ENCODE measurements at places on chromosomes 13 and 19.

DNA sequence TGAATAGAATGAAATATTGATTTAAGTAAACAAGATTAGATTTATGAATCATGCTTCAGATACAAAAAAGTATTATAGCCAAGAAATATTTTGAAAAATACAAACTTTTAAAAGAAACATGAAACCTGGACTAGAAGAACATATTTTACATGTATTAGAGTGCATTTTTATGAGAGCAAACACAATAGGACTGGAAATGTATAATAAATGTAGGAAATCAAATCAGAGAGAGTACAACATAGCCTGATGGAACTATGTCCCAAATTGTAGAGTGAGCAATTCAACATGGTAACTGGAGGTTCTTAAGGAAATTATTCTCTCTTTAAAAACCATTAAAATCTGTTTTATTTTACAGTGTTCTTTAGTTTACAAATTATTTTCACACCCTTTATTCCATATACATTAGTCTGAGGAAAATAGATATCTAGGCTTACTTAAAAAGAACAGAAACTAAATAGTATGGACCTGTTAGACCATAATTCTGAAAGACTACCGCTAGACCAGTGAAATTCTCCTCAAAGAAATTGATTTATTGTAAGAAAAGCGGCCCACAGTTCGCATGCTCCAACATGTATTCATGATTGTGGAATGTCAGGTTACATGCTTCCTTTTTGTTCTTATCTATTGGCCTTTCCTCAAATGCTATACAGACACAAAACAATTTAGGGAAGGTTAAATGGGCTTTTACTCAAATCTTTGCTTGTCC lies 1526.5 kb upstream of the SLC10A2 start:
- no peak for DNase-seq

GRCh38 chr13:58876473-58876872 lies 1244.9 kb downstream of the PCDH17 start:
- DNase-seq = no peak

GRCh38 chr19:28420811-28421550 lies 792.0 kb downstream of the UQCRFS1 start:
- DNase-seq = no peak

DNA sequence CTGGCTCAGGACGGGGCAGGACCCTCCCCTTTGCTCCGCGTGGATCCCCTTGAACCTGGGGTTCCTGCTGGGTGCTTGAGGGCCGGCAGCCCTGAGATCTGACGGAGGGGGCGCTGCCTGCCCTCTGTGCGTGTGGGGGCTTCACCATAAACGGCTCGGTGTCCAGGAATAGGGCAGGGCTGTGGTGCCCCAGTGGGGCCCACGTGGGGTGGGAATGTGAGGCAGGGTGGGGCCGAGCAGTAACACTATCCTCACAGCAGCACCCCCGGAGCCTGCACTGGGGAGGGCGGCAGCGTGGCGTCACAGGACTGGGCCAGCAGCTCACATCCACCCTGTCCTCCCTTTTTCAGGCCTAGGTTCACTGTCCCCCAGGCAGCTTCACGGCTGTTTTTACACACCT lies 38.0 kb downstream of the GAS6 start:
- no peak for DNase-seq

GRCh38 chr13:82224806-82225205 lies 1657.5 kb downstream of the SLITRK1 start:
- no peak for DNase-seq

DNA sequence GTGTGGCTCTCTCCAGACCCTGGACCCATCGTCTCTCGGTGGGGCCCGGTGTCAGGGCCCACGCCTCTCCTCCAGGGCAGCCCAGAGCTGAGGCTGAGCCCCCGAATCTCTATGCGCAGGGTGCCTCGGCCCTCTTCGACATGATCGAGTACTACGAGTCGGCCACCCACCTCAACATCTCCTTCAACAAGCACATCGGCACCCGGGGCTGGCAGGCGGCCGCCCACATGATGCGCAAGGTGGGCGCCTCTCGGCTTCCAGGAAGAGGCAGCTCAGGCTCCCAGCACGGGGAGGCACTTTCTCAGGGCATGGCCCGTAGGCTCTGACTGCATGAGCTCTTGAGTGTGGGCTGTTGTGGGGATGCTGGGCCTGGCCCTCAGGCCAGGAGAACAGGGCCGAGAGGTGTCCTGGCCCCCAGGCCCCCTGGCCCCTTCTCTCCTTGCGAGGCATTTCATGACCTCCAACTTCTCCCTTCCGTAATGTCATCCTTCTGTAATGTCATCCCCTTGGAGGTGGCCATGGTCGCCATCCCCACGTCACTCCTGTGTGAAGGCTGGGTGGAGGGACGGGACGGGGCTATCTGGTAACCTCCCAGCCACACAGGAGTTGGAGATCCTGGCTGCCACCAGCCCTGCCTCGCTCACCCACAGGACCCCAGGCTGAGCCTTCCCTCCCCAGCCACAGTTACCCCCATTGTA lies 19.4 kb downstream of the NKPD1 start:
- no peak for DNase-seq

- DNase-seq = no peak
Observed at GRCh38 chr19:55550321-55550650, 4.9 kb upstream of the SBK3 start.

- no peak for DNase-seq
Observed at GRCh38 chr13:101452519-101453485, at the start of gene ITGBL1. TSS of gene ITGBL1 (plus strand) at chr13:101452675. CDS start at chr13:101452834, 159 bp downstream.

GRCh38 chr13:37597477-37598025 lies 1.0 kb downstream of the POSTN start:
- DNase-seq = no peak

- no peak for DNase-seq
Observed at GRCh38 chr13:39452834-39453233, 150.2 kb downstream of the LHFPL6 start.

- no peak for DNase-seq
Observed at GRCh38 chr13:41465898-41466320, 8.6 kb downstream of the RGCC start.

DNA sequence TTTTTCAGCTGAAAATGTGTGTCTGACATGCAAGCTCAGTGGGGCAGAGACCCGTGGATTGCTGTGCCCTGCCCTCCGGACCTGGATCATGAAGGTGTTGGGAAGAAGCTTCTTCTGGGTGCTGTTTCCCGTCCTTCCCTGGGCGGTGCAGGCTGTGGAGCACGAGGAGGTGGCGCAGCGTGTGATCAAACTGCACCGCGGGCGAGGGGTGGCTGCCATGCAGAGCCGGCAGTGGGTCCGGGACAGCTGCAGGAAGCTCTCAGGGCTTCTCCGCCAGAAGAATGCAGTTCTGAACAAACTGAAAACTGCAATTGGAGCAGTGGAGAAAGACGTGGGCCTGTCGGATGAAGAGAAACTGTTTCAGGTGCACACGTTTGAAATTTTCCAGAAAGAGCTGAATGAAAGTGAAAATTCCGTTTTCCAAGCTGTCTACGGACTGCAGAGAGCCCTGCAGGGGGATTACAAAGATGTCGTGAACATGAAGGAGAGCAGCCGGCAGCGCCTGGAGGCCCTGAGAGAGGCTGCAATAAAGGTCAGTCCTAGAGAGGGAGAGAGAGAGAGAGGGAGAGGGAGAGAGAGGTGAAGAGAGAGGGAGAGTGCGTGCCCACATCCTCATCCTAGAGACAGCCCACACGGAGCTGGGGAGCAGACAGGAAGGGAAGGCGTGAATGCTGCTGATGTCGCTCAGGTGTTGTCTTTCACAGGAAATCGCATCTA lies 5.1 kb upstream of the DCUN1D2 start:
- DNase-seq = no peak

- no peak for DNase-seq
Observed at GRCh38 chr19:4906963-4907362, 2.3 kb upstream of the UHRF1 start.

DNA sequence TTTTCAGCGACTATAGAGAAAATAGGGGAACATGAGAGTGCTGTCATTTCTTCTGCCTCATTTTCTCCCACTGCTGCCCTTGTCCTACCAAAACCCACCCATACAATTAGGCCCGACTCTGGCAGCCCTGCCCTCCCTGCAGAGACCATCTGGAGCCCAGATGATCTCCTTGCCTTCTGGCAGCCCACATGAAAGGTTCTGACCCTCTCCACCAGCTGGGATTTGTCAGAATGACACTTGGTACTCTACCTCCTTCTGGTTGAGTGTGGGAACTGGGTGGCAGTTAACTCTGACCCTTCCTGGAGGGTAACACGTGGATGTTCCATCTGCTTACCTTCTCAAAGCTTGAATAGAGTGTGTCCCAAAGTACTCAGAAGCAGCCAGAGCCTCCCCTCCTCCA lies 21.0 kb upstream of the SIAH3 start:
- no peak for DNase-seq

- DNase-seq = no peak
Observed at GRCh38 chr13:99967869-99968520, 3.6 kb downstream of the ZIC5 start.
